ENCODE measurements at places on chromosomes 3 and 15.

GRCh38 chr15:62760538-62760937 is 282.0 kb upstream of the TPM1 start:
- DNase-seq: no peak

- no peak for DNase-seq
These were observed 169.7 kb downstream of the TJP1 start for GRCh38 chr15:29652595-29652994.

DNA sequence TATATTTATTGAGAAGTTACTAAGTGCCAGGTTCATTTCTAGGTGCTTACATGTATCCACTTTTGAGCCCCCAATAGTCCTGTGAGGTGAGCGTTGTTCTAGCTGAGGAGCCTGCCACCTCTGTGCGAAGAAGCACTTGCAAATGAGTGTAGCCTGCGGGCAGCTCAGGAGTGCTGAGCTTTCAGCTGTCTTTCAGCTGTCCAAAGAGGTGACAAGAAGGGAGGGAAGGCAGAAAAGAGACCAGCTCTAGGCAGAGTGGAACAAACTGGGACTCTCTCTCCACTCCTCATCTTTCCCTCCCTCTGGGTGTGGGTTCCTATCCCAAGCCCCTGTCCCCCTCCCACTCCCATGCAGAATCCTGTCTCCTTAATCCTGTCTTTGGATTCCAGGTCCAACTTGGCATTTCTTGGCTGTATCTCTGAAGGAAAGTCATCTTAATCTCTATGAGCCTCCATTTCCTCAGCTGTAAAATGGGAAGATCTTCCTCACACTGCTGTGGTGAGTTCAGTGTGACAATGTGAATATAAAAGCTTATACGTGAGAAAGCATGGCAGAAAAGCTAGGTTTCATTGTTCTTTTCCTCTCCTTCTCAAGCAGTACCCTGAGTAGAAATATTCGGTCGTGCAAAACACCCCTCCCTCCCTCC is 6.7 kb upstream of the SRP14 start:
- no peak for DNase-seq

- no peak for DNase-seq
These were observed 98.3 kb downstream of the PIK3R4 start for GRCh38 chr3:130648293-130648692.

- no peak for DNase-seq
These were observed 873.9 kb downstream of the MCTP2 start for GRCh38 chr15:95105229-95105628.

- DNase-seq: no peak
These were observed 6.8 kb downstream of the RBM5 start for GRCh38 chr3:50095352-50095998.

DNA sequence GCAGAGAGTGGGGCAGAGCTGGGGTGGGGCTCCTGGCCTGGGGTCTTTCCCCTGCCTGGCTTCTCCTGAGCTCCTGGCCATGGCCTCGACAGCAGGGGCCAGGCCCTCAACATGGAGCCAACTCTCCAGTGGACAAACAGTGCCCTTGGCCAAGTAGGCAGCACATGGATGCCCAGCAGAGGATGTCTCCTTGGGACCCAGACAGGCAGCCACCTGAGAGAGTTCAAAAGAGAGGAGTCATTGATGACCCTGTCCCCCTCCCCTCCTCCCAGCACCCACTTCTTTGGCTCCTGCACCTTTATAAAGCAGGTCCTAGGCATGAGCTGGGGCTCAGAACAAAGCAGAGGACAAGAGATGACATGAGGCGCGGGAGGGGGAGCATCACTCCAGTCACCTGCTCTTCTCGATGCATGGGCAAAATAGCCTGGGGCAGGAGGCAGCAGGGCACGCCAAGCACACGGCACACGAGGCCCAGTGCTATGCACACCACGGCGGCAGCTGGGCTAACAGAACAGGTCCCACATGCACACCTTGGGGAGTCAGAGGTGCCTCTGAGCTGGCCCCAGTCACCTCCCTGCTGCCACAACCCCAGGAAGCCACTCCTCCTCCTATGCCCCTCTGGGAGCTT is 27.4 kb downstream of the SHISA5 start:
- DNase-seq: no peak

GRCh38 chr15:40183636-40184463 is 23.0 kb downstream of the BUB1B start:
- DNase-seq: no peak

- no peak for DNase-seq
These were observed 189.3 kb upstream of the SGO1 start for GRCh38 chr3:20375302-20375701.

GRCh38 chr15:41928637-41929620 is 35.1 kb upstream of the SPTBN5 start:
- DNase-seq: no peak

DNA sequence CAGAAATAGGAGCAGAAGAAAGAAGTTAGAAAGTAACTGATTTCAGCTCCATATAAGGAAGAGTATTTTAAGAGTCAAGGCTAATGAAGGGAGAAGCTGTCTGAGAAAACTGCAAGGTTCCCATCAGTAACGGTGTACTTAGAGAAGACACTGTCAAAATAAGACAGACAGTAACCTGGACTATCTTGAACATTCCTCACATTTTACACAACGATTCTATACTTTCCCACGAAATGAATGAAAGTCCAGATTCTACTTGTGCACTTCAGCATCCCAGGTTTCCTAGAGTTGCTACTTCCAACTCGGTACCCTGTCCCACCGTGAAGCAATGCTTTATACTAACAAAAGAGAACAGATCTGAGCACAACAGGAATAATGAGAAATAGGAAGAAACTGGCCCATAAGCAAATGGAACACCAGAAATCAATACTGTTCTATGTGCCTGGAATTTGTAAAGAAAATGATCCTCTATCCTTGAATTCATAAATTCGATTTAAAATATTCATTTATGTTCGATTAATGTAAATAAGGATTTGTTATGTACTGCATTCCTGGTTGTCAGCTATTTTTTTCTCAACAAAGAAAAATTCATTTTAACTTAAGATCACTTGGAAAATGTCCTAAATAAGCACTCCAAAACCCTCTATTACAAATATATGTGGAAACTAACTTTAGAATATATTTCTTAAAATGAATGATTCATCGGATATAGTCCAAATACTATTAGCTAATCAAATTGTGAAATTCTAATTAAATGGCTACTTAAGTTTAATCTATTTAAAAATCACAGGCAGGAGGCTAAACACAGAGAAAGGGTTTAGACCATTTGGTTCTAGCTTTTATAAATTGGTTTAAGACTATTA is 1.5 kb downstream of the C3orf70 start:
- DNase-seq: no peak

GRCh38 chr3:62665627-62666437 is 209.4 kb downstream of the CADPS start:
- DNase-seq: no peak

GRCh38 chr3:183494341-183494740 is 61.2 kb downstream of the KLHL6 start:
- DNase-seq: no peak

- no peak for DNase-seq
These were observed 151.4 kb downstream of the OTOL1 start for GRCh38 chr3:161647936-161648470.

DNA sequence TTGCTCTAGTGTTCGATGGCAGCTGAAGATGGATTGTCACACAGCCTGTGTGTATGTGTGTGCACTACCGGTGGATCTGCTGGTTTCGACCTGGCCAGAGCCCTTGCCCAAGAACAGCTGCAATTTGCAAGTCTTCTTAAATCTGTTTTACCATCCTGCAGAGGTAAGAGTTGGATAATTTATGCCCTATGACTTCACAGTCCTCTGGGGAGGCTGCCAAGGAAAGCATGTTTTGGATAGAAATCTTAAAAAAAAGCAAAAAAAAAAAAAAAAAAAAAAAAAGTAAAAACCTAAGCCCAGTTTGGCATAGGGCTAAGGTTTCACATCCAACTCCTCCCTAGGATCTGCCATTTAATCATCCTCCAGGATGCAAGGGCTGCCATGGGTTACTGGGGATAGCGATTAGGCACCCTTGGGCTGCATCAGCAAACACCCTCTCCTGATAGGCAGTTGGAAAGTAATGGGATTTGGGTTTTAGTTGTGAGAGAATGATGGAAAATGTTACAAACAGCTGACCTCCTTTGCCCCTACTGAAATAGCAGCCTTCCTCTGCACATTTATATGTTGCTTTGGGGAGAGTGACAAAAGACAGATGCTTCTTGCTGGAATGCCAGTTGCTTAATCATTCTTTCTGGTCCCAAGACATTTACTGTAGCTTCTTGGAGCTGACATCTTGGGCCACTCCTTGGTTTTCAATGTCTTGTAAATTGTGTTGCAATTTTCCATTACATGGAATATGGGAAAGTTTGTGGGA is 35.4 kb downstream of the CD200R1L start:
- peak; percentile 93 for DNase-seq

DNA sequence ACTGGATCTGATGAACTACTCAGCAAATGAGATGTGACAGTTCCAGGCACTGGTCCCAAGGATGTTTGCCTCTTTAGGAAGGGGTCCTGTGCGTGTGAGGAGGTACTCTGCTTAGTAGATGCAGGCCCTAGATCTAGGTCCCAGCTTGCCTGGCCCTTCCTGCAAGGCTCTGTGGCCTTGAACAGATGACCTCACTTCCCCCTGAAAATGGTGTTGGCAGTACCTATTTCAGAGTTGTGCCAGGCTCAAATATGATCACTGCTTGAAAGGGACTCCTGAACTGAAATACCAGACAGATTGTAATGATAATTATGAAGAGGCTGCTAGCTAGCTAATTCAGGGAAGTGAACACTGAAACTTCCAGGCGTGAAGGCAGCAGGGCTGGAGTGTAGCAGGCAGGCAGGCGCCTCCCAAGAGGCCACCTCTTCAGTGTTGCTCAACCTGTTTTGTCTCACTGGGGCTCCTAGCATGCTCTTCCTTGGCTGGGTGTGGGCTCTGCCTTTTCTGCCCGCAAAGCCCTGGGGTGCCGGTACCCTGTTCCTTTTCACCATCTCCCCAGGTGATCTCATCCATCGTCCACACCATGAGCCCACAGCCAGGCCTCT is 24.1 kb upstream of the CPNE9 start:
- no peak for DNase-seq

DNA sequence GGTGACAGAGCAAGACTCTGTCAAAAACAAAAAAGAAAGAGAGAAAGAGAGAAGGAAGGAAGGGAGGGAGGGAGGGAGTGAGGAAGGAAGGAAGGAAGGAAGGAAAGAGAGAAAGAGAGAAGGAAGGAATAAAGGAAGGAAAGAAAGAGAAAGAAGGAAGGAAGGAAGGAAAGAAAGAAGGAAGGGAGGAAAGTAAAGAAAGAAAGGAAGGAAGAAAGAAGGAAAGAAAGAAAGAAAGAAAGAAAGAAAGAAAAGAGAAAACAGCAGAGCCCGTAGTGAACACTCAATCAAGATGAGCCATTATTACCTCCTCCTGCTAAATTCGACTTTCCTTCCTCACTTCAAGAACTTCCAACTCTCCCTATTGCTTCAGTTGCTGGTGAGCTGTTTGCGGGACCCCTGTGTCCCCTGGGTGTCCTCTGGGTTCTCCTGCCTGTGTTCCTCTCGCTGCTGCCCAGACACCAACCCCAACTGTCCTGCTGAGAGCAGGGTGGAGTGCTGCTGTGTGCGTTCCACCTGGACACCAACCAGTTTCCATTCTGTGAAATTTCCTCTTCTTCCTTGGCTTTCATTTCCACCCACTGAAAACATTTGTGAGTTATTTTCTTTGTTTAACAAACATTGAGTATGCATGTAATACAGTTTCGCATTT is 266.4 kb downstream of the FAM43A start:
- DNase-seq: no peak

- no peak for DNase-seq
These were observed 259.9 kb downstream of the ZIC1 start for GRCh38 chr3:147669077-147669476.

- DNase-seq: no peak
These were observed 3.1 kb upstream of the TRA2B start for GRCh38 chr3:185940951-185941350.

DNA sequence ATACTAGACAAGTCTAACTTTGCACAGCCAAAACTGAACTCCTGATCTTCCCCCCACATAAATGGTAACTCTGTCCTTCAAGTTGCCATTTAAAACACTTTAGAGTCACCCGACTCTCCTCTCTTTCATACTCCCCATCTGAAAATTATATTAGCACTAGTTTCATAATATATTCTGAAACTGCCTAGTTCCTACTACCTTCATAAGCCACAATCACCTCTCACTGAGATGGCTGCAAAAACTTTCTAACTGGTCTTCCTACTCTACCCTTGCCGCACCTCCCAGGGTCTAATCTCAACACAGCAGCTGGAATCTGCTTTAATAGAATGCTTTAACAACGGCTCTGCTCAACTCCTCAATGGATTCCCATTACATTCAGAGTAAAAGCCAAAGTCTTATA is 55.0 kb downstream of the GLB1 start:
- no peak for DNase-seq

- no peak for DNase-seq
These were observed 400.4 kb upstream of the THBS1 start for GRCh38 chr15:39180483-39180933.

DNA sequence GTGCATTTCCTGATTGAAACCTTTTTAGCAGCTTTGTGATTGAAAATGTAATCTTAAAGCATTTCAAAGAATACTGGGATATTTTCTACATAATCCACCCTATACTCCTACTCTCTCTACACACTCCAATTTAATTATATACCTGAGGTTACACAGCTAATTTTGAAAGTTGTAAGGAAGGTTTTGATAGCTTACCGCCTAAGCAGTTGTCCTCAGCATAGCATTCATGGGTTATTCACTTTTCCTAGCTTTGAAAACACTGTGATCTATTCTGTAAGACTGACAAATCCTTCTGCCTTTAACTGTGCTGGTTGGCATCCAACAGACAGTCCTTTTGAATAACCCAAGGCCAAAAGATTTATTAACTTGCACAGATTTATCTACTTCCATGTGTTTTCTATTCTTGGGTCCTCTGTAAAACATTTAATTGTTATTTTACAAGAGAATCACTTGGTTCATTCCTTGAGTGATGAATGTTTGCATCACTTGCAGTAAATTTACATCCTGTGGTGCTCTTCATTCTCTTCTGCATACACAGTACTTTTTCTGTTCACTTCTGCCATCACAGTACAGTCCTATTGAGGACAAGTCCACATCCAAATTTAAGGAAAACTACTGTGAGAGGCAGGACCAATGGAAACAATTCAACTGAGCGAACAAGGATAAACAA is 44.8 kb downstream of the SERPINI1 start:
- DNase-seq: no peak

GRCh38 chr3:143138953-143139352 is 19.4 kb downstream of the CHST2 start:
- DNase-seq: peak; percentile 56

GRCh38 chr3:141915766-141916165 is 39.3 kb downstream of the ATP1B3 start:
- no peak for DNase-seq

DNA sequence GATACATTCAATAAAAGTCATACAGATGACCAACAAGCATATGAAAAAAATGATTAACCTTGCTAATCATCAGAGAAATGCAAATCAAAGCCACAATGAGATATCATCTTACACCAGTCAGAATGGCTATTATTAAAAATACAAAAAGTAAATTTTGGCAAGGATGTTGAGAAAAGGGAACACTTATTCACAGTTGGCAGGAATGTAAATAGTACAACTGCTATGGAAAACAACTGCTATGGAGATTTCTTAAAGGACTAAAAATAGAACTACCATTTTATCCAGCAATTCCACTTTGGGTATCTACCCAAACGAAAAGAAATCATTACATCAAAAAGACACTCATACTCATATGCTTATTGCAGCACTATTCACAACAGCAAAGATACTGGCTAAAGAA is 1121.8 kb downstream of the TBL1XR1 start:
- DNase-seq: no peak
